ENCODE measurements at places on chromosomes 16 and 17. TPM values are rescaled to one million over a fixed set of nuclear protein-coding genes. Genes with fewer than 3 reads are reported as not detected.

The HBM gene
- total RNA-seq = not detected

The CLEC3A gene
- not detected for total RNA-seq

The RCVRN gene
- total RNA-seq = not detected

The RGS11 gene
- total RNA-seq = 15.6 TPM

The GAS2L2 gene
- total RNA-seq = not detected

The KRT12 gene
- not detected for total RNA-seq

DNA sequence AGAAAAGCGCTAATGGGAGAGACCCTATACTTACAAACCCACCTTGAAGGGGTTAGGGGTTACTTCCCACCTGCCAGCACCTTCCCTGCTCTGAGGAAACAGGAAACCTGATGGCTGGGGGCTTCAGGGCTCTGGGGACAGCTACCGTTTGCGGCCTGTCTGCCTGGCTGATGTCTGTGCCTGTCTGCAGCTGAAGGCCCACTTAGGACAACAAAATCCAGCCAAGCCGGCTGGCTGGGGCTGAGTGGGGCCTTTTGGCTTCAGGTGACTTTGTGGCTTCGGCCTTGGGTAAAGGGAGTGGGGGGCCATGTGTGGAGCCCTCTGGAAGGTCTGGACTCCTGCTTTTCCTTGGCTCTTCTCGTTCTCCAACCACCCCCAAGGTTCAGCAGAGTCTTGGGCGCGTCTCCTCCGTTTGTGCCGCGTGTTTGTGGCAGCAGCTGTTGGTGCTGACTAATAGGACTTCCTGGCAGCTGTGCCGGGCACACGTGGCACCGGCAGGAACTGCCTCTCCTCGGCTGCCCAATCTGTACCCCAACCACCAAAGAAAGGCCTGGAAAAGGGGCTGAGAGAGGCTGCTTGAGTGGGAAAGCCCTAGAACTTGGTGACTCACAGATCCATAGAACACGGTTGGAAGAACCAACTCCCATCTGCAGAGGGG lies 186.7 kb downstream of the MSI2 start:
- no peak for DNase-seq

GRCh38 chr16:10754941-10755340 lies 11.3 kb downstream of the NUBP1 start:
- no peak for DNase-seq

GRCh38 chr17:55420776-55421178 lies 858 bp downstream of the MMD start:
- peak; percentile 34 for DNase-seq

- no peak for DNase-seq
These were observed 2.3 kb upstream of the HOXB2 start for GRCh38 chr17:48546924-48547807.

DNA sequence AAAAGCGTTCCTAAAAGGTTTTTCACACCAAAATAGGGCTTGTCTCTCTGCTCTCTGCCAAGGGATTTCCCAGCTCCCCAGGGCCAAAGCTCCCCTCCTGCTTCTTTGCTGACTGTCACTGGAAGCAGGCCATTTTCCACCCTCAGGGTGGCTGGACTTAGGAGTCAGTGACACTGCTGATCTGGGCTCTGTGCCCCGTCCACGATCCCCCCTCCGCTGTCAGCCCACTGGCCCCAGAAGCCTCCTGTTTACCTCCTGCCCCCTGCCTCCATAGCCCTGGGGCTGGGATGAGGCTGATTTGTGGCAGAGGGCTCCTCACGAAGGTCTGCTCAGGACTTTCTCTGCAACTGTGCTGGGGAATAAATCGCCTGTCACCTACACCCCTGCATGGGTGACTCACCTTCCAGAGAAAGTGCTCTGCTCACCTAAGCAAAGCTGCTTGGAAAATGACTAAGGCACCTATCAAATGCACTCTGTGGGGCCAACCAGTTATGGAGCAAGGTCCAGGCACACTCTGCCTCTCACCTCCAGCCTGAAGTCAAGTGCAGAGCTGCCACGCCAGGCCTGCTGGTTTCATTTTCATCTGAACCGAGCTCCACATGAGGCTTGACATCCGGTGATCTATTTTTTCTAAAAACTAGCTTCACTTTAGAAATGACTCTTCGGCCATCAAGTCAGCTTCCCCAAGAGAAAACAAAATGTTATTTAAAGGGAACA lies 4.9 kb downstream of the MAP3K14 start:
- DNase-seq = peak; percentile 92

DNA sequence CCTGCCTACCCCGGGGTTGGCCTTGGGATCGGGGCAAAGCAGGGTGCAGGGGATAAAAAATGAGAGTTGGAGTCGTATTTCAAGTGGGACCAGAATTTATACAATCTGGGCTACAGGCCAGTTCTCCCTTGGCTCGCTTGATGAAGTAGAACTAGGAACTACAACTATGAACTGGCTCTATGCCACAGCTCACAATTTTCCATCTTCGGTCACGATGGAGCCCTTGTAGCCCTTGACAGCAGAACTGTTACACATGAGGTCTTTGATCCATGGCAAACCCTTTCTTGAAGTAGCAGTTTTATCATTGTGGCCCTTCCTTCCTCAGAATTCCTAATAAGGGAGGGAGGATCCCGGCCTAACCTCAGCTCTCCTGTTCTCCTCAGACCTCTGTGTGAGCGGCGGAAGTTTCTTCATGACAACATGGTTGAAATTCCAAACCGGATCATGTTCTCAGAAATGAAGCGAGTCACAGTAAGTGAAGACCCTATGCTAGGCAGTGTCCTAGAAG lies 17.1 kb downstream of the LIG3 start:
- DNase-seq = peak; percentile 45

DNA sequence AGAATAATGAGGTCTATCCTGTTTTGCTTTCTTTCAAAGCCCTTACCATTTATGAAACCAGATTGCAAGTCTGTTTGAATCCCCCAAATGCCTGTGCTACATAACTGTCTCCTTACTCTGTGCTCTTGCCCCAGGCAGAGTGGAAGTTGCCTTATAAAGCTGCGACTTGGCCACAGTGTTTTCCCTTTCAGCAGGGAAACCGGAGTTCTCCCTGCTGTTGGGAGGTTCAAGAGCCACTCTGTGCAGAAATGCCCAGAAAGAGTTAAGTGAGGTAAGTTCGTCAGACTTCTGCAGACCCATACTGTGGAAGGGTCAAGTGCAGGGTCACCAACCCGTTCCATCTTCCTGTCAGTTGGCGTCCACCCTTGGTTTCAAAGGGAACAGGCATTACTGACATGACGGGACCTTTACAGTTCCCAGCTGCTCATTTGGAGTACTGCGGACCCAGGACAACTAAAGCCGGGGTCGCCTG lies 508.9 kb downstream of the WWOX start:
- DNase-seq = no peak

GRCh38 chr17:16419074-16419928 lies 3.9 kb downstream of the TRPV2 start:
- DNase-seq = no peak

DNA sequence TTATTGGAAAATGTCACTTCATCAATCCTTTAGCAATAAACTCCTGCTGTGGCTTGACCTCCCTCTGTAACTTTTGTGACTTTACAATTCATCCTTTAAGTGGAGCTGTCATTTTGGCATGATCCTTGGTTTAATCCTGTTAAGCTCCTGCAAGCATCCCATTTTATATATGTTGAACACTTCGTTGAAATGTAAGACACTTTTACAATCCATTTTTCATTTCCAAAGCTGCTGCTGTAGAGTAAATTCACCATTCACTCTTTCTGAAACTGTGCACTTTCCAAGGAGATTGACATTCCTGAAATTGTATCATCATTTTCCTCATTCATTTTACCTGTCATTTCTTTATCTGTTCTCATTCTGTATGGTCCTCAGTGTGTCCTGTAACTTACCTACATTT lies 1003.2 kb upstream of the GOT2 start:
- no peak for DNase-seq

DNA sequence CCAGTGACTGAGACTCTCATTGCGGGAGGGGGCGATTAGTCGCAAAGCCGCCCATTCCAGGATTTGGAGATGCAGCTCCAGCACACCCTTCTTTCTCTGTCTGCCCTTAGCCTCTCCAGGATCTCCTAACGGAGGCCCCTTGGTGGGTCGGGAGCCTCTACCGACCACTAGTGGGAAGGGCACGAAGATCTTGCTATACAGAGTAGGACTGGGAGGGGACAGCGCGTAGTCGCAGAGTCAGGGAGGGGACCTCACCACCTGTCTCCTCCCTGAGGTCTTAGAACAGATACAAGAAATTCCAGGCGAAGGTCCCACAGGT lies 588 bp upstream of the SMTNL2 start:
- DNase-seq = no peak

- no peak for DNase-seq
These were observed 20.2 kb upstream of the GUCY2D start for GRCh38 chr17:7982173-7982572.

GRCh38 chr16:11133344-11133943 lies 122.6 kb downstream of the SOCS1 start:
- DNase-seq = peak; percentile 73

DNA sequence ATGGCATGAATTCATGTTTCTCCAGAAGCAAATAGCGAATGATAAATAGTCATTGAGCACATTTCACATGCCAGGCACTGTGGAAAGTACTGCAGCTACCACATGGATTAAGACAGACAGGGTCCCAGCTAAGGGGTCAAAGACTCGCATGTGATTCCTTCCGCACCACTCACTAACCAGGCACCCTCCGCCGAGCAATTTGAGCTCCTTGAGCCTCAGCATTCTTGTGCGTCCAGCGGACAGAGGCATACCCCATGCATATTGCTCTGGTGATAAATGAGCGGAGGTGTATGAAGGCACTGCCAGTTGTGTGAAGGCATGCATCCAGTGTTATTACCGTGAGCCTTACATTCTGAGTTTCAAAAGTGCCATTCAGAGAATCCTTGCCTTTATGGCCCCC lies 358.7 kb downstream of the HS3ST4 start:
- no peak for DNase-seq

GRCh38 chr16:67528870-67529581 lies 397 bp downstream of the RIPOR1 start:
- DNase-seq = peak; percentile 34

DNA sequence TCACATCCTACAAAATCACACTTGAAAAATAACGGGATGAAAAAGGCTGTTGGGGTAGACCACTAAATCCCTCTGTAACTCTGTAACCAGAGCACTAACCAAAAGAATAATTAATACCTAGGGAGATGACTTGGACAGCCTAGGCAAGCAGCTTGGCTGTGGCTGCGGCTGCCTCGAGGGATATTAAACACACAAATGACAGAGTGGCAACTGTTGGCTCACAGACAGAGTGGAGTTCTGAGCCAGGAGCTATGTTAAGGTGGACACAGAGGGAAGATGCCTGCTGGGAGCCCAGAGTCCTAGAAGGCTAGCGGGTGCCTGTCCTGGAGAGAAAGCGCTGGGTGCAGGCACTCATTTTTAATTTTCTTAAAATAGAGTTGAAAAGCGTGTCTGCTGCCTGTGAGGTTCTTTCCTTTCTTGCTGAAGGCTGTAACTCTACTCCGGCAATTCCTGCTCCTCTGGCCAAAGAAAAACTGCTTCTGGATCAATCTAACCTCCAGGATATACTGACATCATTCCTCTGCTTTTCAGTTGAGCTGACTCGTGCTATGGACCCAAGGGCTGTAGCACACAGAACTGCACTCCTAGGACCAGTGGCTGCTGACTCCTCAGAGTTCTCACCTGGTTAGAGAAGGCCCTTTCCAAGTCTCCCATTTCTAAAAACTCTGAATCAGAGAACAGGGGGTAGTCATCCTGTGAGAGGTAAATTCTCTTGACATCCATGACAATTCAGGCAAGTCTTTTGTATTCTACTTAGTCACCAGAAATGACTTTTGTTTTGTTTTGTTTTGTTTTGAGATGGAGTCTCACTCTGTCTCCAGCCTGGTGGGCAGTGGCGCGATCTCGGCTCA lies 147.9 kb downstream of the STX8 start:
- DNase-seq = peak; percentile 7

GRCh38 chr16:30053376-30054015 lies 12.1 kb upstream of the ALDOA start:
- no peak for DNase-seq

GRCh38 chr16:67161595-67162058 lies 1.9 kb downstream of the FBXL8 start:
- no peak for DNase-seq

DNA sequence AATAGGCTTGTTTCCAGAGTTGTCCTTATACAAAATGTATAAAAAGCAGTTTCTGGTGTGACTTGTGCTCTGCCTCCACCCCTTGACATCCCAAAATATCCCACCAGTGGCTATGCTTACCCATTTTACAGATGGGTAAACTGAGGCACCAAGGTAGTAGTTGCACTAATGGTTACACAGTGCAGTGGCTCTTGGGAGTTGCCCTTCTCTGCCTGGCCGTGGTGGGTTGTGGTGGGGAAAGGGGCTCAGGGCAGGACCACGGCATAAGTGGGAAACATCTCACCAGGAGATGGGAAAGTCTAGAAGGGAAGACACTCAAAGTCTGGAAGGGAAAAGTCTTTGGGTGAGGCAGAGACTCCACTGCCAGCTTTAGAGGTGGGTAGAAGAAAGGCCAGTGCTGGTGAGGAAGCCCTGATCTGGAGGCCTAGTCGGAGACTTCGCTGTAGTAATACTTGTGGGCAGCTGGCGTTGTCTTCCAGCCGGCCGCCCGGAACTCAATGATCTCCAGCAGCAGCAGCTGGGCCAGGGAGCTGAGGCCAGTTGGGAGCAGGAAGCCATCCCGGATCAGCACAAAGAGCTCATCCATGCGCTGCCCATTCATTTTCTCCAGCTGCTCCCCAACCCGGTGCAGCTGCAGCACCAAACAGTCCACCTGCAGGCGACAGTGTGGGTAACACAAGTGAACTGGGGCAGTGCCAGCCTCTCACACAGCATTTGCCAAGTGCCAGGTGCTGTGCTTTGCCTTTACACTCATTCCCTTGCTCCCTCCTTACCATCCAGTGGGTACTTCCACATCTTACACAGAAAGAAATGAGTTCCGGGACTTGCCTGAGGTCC lies 4.5 kb downstream of the MIF4GD start:
- no peak for DNase-seq

DNA sequence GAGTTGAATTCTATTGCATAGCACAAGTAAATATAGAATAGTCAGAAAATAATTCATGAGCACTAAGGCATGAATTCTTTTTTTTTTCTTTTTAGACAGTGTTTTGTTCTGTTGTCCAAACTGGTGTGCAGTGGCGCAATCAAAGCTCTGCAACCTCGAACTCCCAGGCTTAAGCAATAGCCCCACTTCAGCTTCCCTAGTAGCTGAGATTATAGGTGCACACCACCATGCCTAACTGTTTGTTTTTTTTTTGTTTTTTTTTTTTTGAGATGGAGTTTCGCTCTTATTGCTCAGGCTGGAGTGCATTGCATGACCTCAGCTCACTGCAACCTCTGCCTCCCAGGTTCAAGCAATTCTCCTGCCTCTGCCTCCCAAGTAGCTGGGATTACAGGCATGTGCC lies 16.6 kb downstream of the TUBD1 start:
- DNase-seq = no peak

- peak; percentile 75 for DNase-seq
These were observed 4.5 kb downstream of the TMEM100 start for GRCh38 chr17:55717898-55718735.

- no peak for DNase-seq
These were observed 7.5 kb downstream of the SRSF1 start for GRCh38 chr17:57999496-58000017.

DNA sequence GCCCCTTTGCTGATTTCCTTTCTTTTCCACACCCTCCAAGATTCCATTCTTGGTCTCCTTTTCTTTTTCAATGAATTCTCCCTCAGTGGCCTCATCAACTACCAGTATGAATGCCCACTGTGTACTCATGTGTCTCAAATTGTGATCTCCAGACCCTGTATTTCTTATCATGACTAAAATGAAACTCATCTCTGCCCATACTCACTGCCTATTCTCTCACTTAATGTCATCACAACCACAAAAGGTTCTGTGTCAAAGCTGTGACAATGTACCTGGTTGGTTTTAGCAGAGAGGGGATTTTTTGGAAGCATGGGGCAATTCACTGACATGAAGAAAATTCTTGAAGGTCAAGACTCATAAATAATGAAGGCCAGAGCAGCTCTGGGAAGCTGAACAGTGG lies 11.5 kb upstream of the TBX4 start:
- no peak for DNase-seq
